NCI-H2029 (cell line): ENCODE measurements at places on chromosomes 12 and 14.

DNA sequence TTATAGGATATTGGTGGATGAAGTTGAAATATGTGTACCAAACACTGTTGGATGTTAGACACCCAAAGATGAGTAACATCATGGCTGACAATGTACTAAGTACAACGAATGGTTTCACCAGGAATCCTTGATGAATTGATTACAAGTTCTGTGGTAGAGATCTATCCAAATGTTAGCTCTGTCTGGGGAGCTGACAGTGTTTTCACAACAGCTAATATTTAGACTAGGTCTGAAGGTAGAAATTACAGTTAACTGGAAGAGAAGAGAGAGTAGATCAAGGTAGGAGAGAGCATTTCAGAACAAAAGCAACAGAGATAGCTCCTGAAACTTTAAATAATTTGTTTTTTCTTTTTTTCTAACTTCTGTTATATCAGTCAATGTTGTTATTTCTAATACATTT is 44.9 kb downstream of the DERA start:
- DNase-seq = no peak

DNA sequence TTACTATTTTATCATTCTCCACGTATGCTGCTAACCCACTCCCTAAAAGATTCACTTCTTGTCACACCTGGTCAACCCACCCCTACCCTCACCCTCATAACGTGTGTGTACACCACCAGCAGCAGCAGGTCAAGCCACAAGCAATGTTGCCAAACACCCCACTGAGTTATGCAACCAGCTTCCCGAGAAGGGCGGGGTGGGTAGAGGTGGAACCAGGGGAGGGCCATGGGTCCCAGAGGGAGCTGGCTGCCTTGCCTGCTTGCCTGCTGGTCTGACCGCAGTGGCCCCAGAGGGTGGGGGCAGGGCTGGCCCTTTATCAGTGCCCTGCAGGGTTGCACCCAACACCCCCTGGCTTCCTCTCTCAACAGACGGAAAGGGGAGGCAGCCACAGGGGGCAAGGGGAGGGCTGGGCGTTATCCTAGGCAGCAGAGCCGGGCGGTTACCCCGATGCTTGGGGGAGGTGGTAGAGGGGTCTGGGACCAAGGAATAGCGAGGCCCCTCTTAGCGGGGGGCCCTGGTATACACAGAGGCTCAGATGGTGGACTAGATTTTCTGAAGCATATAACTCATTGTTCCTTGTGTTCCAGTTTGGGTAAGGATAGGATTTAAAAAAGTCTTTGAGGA is 3.5 kb upstream of the NFE2 start:
- no peak for DNase-seq

DNA sequence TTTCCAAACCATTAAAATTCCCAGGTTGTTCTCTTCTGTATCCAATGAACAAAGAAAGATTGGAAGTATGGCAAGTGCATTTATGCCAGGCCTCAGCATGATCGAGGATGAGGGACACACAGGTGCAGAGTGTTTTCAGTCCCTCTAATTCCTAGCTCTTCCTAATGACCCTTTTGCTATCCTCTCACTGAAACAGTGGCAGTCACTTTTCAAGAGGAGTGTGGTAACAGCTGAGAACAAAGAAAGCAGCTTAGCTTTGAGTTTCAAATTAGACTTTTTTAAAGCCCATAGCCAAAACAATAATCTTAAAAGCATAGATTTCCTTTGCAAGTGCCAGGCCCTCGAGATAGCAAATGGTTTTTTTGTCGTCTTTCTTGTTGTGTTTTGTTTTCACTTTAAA is 110.8 kb downstream of the KCNH5 start:
- DNase-seq = no peak

DNA sequence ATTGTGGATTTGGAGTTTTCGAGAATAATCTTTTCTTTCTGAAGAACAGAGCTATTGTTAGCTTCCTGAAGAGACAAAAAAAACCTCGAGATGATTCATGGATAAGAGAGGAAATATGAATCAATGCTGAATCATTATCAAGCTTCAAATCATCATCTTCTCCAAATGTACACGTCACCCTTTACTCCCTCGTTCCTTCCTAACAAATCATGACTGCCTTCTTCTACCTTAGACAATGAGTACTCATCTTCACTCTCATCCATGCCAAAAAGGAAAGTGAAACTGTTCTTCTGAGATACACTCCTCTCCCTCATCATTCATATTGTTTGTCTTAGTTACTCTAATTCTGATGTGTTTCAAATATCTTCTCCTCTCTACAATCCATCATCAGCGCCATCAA is 1115.8 kb upstream of the ATXN7L3B start:
- no peak for DNase-seq

GRCh38 chr12:70508178-70508577 is 129.1 kb downstream of the PTPRB start:
- DNase-seq = no peak

GRCh38 chr14:64755781-64756221 is 51.6 kb downstream of the PLEKHG3 start:
- no peak for DNase-seq

- DNase-seq = no peak
These were observed 220.3 kb downstream of the KTN1 start for GRCh38 chr14:55800156-55800785.

DNA sequence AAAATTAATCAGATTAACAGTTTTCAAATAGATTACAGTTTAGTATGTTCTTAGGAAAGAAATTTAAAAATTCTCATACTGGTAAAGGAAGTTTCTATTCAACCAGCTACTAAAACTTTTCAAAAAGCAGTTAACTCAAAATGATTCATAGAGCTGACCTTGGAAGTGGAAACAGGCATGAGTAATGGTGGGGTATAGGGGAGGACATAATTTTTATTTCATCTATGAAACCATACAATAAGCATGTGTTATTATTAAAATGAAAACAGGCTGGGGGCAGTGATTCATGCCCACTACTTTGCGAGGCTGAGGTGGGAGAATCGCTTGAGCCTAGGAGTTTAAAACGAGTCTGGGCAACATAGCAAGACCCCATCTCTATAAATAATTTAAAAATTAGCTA is 73.0 kb downstream of the DNAI7 start:
- no peak for DNase-seq

GRCh38 chr14:83006121-83006670 is 1472.5 kb upstream of the SEL1L start:
- no peak for DNase-seq

GRCh38 chr12:107859367-107859766 is 84.9 kb downstream of the ASCL4 start:
- no peak for DNase-seq

DNA sequence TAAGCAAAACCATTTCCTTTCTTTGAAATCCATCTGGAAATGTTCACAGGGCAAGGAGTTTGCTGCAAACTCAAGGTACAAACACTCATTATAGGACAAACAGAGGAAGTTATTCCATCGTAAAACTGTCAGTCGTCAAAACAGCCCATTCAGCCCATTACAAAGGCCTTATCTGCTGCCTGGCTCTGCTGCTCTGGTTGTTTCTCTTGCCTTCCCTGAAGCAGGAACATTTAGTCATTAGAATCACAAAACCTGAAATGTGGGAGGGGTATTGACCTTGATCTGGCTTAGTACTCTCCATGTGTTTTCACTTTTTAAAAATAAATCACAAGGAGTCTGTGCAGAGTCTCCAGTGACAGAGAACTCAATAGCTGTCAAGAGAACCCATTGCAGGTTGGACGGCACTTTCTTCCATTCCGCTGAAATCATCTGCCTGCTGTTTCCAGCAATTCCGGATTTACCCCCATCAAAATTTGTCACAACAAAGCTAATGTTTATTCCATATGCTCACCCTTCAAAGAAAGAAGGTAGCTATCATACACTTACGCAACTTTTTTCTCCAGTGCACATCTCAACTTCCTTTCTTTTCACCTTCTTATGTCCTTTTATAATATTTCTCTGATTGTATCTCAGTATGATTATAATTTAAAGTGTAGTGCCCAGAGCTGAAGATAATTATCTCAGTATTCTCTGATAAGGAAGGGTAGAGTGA is 24.6 kb upstream of the ITPR2 start:
- no peak for DNase-seq

DNA sequence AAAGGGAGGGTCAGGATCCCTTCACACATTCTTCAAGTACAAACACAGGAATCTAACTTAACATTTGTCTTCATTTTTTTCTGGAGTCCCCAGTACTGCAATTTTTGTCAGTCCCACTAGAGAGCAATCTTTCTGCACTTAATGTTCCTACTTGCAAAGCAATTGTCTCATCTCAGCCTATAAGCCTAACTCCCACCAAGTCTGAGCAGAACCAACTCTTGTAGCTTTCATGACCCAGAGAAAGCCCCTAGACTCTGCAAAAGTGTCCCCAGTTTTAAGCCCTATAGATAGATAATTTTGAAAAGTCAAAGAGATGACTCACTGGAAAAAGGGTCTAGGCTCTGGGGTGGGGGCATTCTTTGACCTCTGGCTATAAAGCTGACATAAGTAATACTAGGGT is 1.8 kb upstream of the ZBTB39 start:
- DNase-seq = peak; percentile 19

GRCh38 chr14:31283153-31283552 is 75.6 kb upstream of the HECTD1 start:
- DNase-seq = no peak

GRCh38 chr12:57055824-57056223 is 5.9 kb upstream of the MYO1A start:
- no peak for DNase-seq

- no peak for DNase-seq
These were observed 51.8 kb downstream of the PPP2R5C start for GRCh38 chr14:101813171-101813759.

DNA sequence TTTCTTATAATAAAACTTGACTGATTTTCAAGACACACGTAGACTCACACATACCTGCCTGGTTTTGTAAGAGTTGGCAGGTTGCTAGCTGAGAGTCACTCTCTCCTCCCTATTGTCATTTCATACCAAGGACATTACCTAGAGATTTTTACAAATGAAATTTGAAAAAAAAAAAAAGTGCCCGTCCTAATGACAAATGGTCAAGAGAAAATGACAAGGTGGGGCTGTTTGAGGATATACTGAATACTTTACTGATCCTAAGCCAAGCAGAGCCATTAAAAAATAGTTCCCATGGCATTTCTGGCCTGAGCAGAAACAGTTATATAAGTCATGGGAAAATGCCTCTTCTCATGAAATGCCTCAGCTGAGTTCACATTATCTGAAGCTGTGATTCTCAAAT is 150.2 kb downstream of the DYRK2 start:
- no peak for DNase-seq

DNA sequence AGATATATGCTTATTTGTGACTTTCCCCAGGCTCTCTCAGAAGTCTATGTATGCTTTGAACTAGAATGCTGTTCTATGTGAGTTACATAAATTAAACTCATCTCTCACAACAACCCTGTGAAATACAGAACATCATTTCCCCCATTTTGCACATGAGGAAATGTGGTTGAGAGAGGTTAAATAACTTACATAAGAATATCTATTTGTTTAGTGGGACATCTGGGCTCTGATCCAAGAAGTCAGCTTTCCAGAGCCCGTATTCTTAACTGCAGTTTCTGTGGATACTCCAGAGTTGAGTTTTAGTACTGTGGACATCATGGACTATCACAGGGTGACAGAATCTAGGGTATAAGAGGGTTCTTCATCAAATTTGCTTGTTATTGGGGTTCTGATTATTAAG is 242.5 kb upstream of the ARHGAP5 start:
- DNase-seq = peak; percentile 92

- DNase-seq = no peak
These were observed 13.6 kb downstream of the MED13L start for GRCh38 chr12:116263844-116264243.

DNA sequence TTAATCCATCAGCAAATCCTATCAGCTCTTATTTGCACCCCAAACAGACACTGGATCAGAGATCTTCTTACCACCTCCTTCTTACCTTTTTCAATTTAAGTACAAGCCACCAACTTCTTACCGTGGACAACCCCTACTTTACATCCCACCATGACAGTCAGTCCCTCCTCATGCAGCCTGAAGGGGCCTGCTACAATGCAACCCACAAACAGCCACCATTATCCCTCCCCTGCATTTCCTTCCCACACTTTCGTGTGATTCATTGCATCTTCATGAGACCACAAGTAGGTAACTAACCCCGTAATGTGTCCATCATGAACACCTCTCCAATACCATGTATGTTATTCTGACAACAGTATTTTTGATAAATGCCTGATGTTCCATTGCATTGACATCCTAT is 108.6 kb downstream of the BCL11B start:
- no peak for DNase-seq

DNA sequence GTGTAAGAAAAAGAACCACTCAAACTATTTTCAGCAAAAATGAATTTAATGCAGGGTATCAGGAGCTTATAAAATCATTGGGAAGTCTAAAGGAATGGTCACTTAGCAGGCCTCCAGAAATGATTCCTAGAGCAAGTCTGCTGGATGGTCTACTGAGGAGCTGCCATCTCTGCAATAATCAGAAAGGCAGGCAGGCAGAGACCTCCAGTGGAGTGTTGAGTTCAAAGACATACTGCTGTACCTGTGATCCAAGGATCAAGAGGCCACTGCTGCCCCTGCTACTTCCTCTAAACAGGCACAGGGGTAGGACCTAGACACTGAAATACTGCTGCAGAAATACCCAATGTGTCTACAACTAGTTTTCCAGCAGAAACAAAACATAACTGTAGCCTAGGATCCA is 14.5 kb upstream of the KICS2 start:
- no peak for DNase-seq

DNA sequence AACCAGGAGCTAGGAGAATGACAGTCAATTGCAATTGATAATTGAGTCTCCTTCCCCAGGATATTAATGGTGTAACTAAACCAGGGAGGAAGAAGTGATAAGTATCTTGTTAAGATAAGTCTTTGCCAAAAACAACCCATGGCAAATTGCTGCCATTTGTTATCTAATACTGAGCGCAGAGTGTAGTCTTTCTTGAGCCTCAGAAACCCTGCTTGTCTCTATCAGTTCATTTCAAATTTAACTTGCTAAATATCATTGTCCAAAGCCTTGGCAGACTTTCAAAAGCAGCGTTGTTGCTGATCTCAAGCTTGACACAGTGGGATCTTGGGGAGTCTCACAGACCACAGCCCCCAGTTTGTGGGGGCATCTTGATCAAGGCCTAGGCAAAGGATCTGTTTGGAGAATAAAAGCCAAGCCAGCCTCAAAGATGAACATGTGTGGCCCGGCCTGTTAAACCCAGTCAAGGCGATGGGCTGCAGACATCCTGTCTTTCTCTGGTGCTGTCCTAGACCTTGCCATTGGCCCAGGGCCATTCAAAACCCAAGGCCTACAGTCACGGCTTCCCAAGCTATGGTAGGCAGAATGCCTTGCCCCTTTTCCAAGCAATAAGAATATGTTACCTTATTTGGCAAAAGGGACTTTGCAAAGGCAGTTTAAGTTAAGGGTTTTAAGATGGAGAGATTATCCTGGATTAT is 164.2 kb downstream of the CHST11 start:
- DNase-seq = no peak

GRCh38 chr14:86050757-86051156 is 520.8 kb downstream of the FLRT2 start:
- no peak for DNase-seq

GRCh38 chr12:79121486-79121885 is 256.9 kb downstream of the SYT1 start:
- DNase-seq = no peak

DNA sequence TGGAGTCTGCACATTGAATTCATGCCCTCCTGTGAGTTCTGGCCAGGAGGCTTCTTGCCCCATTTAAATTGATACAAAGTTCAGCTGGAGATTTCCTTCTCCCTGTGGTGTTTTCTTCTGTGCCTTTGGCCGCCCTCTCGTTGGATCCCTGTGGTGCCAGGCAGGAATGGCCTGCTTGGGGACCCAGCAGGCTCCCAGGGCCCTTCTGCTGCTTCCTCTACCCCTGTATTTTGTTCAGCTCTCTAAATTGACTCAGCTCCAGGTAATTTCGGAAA is 197.2 kb downstream of the FOXA1 start:
- no peak for DNase-seq

- DNase-seq = no peak
These were observed 284.4 kb upstream of the CRY1 start for GRCh38 chr12:107377596-107378385.
